CD4-positive, alpha-beta T cell treated with Interleukin-2 at 100 ng/mL for 4 hours (primary cell): ENCODE measurements at places on chromosomes 12 and 14.

- peak; percentile 35 for DNase-seq
Measured at GRCh38 chr14:59187802-59188460, 536 bp upstream of the DAAM1 start.

DNA sequence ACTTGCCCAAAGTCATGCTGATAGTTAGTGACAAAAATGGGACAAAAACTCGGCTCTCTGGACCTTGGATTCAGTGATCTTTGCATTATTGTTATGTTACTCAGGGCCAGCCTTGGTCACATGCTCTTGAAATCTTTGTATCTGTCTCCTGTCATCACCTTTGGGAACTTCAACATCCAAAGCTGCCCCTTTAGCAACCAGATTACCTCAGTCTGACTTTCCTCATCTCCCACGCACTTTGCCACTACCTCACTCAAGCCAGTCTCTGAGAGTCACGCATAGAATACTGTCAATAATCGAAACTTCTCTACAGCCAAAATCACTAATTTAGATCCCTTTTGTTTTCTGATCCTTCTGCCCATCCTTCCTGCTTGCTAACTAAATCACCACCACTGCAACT is 90.8 kb upstream of the DAAM1 start:
- no peak for DNase-seq

DNA sequence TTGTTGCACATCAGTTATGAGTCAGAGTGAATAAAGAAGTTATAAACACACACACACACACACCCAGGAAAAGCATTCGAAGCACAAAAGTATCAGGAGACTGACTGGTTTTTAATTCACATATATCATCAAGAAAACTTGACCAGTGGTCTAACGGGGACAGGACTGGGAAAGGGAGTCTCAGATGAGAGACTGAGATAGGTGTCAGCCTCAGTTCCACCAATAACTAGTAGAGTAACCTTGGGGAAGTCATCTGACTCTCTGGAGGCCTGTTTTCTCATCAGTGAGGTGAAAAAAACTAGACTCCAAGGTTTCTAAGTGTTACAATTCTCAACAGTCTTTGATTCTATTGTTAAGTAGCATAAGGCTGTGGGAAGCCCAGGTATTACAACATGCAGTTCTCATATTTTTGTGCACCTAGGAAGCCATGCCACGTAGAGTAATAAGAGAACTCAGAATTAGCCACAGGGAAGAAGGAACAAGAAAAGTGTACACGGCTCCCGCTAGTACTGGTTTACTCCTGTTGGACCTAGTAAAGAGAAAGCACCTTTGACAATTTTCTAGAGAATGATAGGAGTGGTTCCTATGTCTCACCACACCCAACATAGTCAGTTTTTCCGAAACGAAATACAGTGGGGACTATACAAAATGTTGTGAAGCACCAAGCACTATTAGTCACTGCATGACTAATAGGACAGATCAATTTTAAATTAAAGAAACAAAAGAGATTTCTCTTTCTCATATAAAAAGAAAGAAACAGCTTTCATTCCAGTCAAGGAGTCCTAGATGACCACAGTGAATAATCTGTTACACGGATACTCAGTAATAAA is 5.0 kb downstream of the PPTC7 start:
- peak; percentile 91 for DNase-seq

- DNase-seq: no peak
Measured at GRCh38 chr12:107845980-107846659, 71.6 kb downstream of the ASCL4 start.

- no peak for DNase-seq
Measured at GRCh38 chr12:62516927-62517326, 50.3 kb downstream of the MON2 start.

DNA sequence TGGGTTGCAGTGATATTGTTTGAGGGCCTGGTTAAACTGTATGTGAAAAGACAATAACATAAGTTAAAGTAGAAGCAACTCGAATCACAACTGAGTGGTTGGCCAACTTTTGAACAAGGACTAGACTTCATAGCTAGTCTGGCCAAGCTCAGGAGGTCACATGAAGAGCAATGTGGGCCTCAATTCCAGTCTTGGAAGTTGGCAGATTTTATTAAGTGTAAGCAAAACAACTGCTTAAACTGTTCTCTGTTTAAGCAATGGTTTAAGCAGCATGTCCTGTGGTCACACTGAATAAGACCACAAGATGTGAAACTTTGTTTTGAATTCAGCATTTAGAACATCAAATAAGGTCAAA is 100.4 kb downstream of the TMTC3 start:
- no peak for DNase-seq

- DNase-seq: no peak
Measured at GRCh38 chr14:34030864-34031263, 80.0 kb upstream of the EGLN3 start.

- DNase-seq: peak; percentile 9
Measured at GRCh38 chr12:124727264-124727800, 136.3 kb downstream of the SCARB1 start.

DNA sequence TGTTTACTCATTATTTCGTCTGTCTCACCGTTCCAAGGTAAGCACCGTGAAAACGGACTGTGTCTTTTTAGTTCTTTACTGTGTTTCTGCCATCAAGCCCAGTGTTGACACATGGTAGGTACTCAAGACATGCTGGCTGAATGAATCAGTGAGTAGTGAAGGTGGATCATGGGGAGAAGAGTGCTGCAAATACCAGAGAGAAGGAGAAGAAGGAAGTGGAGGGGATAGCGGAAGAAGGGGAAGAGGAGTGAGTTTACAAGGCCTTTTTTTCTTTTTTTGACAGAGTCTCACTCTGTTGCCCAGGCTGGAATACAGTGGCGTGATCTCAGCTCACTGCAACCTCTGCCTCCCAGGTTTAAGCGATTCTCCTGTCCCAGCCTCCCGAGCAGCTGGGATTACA is 54.6 kb downstream of the ETV6 start:
- DNase-seq: no peak

- DNase-seq: no peak
Measured at GRCh38 chr12:27635349-27635972, 60.8 kb upstream of the REP15 start.

DNA sequence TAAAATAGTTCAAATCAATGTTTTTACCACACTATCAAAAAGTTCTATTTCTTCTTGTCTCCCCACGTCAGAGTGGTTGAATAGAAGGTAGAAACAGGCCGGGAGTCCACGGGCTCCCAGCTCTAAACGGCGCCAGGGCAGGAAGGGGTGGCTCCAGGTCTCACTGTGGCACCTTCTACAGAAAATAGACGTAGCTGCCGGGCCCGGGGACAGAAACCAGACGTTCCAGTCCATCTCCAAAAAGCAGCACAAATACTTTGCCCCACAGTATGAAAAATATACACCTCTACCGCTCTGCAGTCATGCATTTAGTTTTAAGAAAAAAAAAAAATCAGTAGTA is 30.9 kb downstream of the CCNK start:
- no peak for DNase-seq

GRCh38 chr14:31877255-31877798 is 199.8 kb upstream of the ARHGAP5 start:
- no peak for DNase-seq

DNA sequence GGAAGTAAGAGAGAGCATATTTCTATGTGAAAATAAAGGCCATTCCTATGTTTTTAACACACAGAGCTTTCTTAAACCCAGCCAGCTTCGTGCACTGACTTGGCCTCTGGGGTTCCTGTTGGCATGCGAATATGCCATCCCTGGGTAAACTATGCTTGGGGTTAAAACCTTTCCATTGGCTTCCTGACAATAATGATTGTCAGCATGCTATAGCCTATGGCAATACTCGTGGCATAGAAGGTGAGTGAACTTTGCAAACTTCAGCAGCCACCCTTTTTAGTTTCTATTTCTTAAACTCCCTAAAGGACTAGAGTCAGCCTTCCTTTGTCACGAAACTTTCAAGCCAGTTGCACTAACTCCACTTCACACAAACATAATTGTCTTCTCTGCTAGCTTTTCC is 148.4 kb upstream of the RGS6 start:
- DNase-seq: no peak

GRCh38 chr14:72962829-72963312 is 36.6 kb downstream of the DCAF4 start:
- no peak for DNase-seq

DNA sequence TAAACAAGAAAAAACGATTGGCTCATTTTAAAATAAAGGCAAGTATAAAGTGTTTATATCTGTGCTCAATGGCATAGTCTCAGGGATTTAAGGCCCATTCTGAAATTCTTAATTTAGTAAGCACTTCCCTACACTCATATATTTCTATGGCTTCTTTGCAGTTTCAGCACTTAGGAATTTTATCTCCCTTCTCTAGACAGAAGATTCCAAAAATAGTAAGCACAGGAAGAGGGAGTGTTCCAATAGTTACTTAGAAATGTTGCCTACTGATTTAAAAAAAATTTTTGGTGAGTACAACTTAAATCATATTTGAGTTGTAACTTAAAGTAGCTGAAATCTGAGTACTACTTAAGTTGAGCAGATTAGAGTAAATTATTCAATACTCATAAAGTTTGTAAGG is 19.8 kb downstream of the INSM2 start:
- no peak for DNase-seq

DNA sequence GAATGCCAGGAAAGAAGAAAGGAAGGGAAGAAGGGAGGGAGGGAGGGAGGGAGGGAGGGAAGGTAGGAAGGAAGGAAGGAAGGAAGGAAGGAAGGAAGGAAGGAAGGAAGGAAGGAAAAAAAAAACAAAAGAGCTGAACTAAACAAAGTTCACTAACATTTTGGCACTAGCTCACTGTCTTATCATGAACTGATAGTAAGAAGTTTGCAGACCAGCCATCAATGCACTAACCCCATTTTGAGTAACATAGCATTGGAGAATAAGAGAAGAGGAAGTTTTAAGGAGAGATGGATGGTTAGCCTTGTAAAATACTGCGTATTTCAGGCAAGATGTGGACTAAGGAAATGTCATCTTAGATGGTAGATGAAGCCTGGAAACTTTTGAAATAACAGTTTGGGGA is 1136.0 kb downstream of the FLRT2 start:
- DNase-seq: no peak

GRCh38 chr12:6457220-6457945 is 5.5 kb downstream of the TAPBPL start:
- no peak for DNase-seq

- peak; percentile 4 for DNase-seq
Measured at GRCh38 chr14:39430762-39431415, 1.3 kb downstream of the FBXO33 start.

- DNase-seq: no peak
Measured at GRCh38 chr14:101242442-101243385, 318.6 kb upstream of the DIO3 start.

DNA sequence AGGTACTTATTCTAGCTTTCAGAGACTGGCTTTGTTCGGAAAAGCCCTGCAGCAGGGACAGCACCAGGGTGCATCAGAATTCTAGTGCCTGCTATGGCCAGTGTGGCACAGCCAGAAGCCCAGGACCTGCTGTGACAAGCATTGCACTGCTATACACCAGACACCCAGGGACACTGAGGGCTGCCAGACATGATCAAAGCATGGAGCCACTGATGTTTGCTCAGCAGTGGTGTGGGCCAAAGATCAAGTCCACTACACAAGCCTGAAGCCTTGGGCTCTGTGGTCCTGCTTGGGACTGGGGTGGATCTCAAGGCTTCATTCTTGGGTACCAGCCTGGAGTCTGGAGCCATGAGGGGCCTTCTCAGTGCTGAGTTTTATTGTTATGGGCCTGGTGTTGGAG is 36.1 kb upstream of the CDKN3 start:
- DNase-seq: no peak

DNA sequence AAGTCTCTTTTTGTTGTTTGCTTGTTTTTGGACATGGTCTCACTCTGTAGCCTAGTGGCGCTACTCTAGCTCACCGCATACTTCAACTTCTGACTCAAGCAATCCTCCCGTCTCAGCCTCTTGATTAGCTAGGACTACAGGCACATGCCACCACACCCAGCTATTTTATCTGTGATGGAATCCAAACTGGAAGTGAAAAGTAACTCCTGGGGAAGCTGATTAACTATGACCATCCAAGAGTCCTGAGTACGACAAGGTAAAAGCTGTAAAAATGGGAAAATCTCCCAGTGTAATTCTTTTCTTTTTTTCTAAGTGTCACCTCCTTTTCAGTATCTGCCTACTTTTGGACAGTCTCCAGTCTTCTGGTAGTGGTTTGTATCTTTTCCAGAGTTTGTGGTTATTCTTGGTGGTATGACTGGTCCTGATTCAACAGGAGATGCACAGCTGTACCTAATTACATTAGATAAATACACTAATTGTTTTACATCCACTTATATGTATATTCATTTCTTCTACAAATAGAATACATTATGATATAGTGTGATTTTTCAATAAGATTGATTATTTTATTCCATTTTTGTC is 97.8 kb downstream of the SLC6A15 start:
- no peak for DNase-seq

GRCh38 chr14:89720076-89720687 is 234.3 kb downstream of the EFCAB11 start:
- peak; percentile 42 for DNase-seq

DNA sequence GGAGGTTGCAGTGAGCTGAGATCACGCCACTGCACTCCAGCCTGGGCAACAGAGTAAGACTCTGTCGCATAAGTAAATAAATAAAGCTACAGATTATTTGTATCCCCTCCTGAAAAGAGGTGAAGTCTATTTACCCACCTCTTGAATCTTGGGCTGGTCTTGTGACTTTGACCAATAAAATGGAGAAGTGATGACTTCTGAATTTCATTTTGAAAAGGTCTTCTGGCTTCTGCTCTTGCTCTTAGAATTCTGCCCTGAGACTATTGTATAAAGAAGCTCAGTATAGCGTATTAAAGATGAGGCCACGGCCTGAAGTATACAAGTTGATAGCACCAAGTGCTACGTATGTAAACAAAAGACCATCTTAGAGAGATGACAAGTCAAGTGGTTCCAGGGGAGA is 88.3 kb upstream of the AMN1 start:
- no peak for DNase-seq

GRCh38 chr14:26606729-26607312 is 9.0 kb upstream of the NOVA1 start:
- DNase-seq: no peak

- no peak for DNase-seq
Measured at GRCh38 chr12:88758176-88758575, 177.9 kb upstream of the KITLG start.

GRCh38 chr14:70665448-70666360 is 24.0 kb downstream of the TTC9 start:
- no peak for DNase-seq

DNA sequence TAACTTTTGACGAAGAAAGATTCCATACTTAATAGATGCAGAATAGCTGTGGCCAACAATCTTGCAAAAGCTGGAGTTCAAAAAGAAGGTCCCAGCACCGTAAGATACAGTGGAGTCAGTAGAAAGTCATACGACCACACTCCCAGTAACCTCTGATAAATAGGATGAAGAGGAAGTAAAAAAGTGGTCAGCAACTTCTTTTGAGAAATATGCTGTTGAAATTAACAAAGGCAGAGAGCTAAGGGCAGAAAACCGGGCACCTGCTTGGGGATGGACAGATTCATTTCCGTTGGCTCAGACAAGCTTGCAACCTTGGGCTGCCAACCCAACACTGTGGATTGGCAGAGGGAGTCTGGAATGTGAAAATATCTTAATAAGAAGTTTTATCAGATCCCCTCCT is 40.0 kb downstream of the BTG1 start:
- DNase-seq: no peak
